ENCODE measurements at places on chromosomes 16 and 17.

DNA sequence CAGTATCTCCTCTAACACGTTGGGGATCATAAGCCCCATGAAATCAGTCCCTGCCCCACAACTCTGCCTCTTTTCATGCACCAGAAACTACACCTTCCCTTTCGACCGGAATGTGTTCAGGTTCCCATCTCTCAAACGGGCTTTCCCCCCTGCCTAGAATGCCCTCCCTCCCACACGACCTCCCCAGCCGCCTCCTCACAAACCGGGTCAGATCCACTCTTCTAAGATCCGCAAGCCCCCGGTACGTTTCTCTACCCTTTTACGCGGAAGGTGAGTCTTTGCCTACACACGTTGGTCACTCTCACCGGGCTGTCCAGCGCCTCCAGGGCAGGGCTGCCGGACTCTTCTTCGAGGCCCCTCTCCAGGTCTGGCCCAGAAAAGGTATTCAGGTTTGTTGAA, 708 bp downstream of the DHX33 start:
- DNase-seq = peak; percentile 23

DNA sequence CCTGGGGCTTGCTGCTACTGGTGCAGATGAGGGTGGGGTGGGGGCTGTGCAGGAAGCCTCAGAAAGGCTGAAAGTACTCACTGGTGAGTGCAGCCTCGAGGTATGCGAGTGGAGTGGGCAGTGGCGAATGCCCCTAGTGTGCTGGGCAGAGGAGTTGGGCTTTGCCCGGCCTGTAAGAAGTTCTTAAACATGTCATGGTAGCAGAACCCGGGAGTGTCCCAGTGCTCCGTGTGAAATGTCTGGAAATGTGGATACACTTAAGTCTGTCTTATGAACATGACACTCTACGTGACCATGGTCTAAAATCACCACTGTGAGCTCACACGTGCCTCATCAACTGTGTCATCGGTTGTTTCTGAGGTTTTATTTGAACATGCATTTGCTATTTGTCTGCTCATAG, 1.7 kb downstream of the SMTNL2 start:
- DNase-seq = no peak

- no peak for DNase-seq
Observed at GRCh38 chr16:4831616-4832015, 15.5 kb downstream of the GLYR1 start.

DNA sequence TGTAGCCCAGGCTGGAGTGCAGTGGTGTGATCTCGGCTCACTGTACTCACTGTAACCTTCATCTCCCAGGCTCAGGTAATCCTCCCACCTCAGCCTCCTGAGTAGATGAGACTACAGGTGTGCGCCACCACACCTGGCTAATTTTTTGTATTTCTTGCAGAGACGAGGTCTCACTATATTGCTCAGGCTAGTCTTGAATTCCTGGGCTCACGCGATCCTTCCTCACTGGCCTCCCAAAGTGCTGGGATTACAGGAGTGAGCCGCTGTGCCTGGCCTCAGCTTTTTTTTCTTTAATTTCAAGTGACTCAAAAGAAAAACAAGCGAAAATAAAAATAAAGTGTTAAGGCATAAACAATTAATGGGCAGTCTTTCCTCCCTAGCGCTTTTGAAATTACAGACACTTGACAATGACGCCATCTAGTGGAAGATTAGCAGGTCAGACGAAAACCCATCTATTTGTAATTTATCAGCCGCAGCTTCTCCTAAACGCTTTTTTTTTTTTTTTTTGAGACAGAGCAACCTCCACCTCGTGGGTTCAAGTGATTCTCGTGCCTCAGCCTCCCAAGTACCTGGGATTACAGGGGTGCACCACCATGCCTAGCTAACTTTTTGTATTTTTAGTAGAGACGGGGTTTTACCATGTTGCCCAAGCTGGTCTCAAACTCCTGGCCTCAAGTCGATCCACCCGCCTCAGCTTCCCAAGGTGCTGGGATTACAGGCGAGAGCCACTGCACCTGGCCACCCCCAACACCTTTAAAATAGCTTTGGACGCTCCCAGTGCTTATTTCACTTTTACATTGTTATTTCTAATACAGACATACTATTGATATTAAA, 28.1 kb upstream of the PECAM1 start:
- DNase-seq = peak; percentile 58

DNA sequence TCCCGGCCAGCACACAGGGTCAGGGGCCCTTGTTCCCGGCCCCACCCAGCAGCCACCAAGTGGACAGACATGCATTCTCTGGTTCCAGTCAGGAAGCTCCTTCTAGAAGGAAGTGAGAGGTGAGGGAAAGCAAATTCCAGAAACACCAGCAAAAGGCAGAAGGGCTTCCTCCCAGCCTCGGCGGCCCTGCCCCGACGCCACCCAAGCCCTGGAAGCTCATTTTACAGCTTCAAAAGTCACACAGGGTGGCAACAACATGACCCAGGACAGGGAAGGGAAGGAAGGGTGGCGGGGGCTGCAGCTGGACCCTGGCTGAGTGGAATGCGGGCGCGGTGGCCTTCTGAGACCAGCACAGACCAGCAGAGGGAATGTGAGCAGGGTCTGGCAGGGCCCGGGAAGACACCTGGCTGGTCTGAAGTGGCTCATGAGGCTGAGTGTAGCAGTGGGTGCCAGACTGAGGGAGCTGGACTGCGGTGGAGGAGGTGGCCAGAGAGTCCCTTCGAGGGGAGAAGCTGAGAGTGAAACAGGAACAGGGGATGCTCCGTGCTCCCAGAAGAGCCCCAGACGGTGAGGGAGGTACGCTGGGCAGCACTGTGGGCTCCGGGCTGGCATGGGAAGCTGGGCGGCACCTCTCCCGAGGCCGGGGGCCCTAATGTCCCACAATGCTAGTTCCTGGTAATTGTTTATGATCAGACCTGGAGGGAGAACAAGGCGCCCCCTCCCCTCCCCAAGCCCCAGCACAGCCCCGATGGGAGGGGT, 1.9 kb upstream of the UNC13D start:
- DNase-seq = no peak

- DNase-seq = no peak
Observed at GRCh38 chr17:69342896-69343644, 16.1 kb upstream of the ABCA5 start.

DNA sequence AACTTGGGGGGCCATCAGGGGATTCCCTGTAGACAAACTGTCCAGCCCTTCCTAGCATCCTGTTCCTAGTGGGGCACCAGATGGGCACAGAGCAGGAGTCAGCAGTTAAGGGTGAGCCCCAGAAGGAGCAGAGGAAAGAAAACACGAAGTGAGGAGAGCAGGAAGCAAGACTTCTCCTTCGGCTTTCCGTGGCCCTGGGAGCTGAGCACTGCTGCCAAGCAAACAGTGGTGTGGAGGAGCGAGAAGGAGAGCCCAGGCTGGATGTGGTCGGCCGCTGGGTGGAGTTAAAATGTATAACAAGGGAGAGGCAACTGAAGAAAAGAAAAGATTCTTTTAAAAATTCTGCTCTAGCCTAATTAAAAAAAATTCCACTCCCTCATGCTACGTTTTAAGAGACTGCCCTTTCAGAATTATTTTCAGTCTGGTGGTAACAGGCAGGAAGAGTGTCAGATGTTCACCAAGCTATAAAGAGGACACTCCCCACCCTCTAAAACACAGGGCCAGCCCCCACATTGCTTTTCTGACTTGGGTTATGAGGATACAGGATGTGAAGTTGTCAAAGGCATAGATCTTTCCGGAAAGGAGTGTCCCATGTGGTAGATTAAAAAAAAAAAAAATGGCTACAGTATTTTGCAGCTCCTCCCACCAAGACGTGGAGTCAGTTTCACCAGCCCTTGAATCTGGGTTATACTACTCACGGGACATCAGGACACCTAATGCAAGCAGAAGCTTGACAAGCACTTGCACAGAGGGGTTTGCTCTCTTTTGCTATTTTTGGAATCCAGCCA, 74.9 kb upstream of the ZFHX3 start:
- DNase-seq = peak; percentile 0

- DNase-seq = no peak
Observed at GRCh38 chr16:67987460-67988160, 7.3 kb upstream of the DPEP3 start.

DNA sequence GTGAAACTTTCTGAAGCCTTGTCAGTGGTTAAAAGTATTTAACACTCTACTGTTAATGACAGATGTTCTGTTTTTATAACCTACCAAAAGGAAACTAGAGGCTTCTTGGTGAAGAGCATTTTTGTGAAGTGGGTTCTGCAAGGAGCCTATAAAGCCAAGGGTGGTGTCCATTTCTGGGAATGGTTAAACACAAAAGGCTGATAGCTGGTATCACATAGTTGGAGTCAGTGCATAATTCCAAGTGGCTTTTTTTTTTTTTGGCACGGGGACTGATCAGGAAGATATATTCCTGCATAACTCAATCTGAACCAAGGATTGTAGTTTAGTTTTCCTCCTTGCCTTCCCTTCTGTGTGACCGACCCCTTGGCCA, 27.6 kb upstream of the KPNB1 start:
- DNase-seq = no peak

DNA sequence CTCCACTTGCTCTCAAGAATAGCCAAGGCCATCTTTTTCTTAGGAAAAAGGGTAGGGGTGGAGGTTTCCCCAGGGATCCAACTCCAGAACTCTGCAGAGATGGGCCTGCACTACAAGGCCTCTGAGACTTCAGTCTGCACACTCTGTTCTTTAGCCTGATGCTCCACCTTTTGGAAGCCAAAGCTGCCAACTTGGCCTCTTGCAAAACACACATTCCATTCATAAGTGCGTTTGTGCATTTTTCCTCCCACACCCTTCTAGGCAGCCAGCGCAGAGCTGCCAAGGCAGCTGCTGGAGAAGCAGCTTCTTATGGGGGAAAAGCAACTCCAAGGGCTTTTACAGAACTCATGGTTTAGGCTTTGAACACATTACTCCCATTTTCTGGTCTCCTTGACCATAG, 45.3 kb downstream of the REXO5 start:
- DNase-seq = no peak

DNA sequence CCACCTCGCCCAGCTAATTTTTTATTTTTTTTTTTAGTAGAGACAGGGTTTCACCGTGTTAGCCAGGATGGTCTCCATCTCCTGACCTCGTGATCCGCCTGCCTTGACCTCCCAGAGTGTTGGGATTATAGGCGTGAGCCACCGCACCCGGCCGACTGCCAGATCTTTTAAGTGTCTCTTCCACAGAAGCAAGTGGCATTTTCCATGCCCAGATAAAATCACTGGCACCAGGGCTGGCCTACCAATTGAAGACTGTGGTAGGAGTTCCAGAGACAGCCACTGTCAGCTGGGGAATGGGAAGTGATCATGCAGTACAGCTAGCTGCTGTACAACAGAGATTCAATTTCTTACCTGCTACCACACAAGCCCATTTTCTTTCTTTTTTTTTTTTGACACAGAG, 17.9 kb downstream of the CNP start:
- no peak for DNase-seq

GRCh38 chr16:20905576-20905975, 5.0 kb downstream of the LYRM1 start:
- DNase-seq = no peak

- DNase-seq = no peak
Observed at GRCh38 chr16:15781650-15782049, 75.2 kb downstream of the MYH11 start.

- DNase-seq = no peak
Observed at GRCh38 chr17:21146362-21147015, 19.7 kb downstream of the DHRS7B start.

GRCh38 chr16:23258919-23259237, 43.2 kb upstream of the SCNN1B start:
- no peak for DNase-seq

GRCh38 chr17:2502871-2503580, 8.7 kb downstream of the METTL16 start:
- DNase-seq = no peak

DNA sequence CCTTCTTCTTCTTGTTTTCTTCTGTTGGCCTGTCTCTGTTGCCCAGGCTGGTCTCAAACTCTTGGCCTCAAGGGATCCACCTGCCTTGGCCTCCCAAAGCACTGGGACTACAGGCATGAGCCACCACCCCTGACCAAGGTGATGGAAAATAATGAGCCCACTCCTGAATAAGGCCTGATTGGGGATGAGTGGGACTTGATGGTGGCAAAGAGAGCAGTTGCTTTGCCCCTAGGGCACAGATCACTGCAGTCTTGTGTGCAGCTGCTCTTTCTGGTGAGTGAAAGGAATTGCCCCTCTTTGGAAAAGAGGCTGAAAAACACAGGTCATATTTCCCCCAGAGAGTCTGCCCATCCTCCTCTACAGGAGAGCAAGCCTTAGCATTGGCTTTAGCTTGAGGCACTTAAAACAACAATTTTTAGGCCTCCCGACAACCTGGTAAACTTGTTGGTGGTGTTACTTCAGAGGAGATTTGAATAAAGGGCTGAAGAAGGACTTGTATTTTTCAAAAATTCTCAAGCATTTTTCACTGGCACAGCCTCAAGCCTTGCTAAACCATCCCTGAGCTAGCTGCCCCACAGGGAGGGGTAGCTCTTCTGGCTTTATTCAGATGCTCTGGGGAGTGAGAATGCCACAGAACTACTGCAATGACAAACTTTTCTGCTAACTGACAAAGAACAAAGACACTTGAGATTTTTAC, 6.1 kb upstream of the PDP2 start:
- peak; percentile 80 for DNase-seq

- DNase-seq = no peak
Observed at GRCh38 chr17:79189305-79189704, 114.7 kb downstream of the ENGASE start.

GRCh38 chr17:6554342-6554741, 2.0 kb downstream of the PITPNM3 start:
- no peak for DNase-seq

DNA sequence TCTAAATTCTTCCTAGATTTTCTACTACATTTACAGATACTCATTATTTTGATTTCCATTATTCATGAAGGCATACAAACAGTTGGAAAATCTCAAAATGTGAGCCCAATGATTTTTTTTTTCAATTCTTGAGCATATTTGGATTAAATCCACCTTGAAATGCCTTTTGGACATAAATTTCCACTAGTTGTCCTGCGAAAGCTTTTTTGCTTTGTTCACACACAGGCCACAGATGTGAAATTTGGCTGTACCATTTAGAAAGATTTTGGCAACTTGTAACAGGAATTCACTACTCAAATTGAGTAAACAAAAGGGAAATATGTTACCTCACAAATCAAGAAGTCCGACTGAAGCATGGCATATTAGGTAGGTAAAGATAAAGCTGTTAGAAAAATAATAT, 1631.0 kb downstream of the CDH8 start:
- DNase-seq = no peak

DNA sequence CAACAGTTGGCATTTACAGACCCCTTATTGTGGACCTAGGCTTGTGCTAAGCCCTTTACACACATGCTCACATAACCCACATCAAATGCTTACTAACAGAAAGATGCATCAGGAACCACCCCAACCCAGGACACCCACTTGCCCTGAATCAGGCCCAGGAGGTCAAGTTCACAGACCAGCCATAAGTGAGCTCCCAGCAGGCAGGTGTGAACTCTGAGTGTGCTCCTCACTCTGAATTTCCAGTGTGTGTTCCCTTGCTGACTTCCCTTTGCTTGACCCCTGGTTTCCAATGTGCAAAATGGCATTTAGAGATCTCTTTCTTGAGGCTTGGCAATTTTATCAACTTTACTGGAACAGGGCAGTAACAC, 87.0 kb downstream of the BMERB1 start:
- no peak for DNase-seq

Measured in activated CD4-positive, alpha-beta T cell treated with anti-CD3 and anti-CD28 coated beads, Interleukin-10, Interleukin-2, amounts not matched to agents 100 ng/mL and 50 ng/mL, durations not matched to agents 16 hours and 8 hours (primary cell).